GDM1 (cell line): ENCODE measurements at places on chromosomes 2 and 18.

DNA sequence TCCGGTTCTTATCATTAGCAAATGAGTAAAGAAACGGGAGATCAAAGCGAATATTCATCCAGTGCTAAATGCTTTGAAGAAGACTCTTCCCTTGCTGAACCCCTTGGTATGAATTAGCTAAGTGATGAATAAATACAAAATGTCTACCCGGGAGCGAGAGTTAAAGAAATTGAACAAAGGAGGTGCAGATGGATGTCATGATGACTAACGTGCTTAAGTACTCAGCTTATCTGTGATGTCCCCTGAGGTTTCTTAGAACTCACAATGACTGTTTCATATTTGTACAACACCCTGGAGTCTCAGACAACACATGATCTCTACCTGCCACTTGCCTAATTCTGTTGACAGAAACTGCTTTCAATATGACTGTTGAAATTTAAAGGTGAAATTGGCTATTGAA, 148.5 kb downstream of the TMEM200C start:
- no peak for DNase-seq

GRCh38 chr2:235025800-235026536, 74.2 kb downstream of the SH3BP4 start:
- no peak for DNase-seq

GRCh38 chr2:241009601-241010530, 11.4 kb downstream of the SNED1 start:
- DNase-seq = no peak

DNA sequence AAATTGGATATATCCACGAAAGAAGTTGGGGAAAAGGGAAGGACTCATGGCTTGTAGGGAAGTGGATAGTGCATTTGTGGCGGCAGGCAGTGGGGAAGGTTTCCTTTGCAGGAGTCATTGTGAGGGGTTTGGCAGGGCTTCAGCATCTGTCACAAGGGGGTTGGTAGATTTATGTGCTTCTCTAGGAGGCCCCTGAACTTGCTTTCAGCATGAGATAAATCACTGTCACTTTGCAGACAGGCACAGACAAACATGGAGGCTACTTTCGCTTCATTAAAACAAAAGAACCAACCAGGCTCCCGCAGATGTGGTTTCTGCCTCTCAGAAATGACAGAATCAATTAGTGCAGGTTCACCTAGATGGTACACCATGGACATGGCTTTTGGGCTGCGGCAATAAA, 340.7 kb downstream of the TGIF1 start:
- peak; percentile 74 for DNase-seq

DNA sequence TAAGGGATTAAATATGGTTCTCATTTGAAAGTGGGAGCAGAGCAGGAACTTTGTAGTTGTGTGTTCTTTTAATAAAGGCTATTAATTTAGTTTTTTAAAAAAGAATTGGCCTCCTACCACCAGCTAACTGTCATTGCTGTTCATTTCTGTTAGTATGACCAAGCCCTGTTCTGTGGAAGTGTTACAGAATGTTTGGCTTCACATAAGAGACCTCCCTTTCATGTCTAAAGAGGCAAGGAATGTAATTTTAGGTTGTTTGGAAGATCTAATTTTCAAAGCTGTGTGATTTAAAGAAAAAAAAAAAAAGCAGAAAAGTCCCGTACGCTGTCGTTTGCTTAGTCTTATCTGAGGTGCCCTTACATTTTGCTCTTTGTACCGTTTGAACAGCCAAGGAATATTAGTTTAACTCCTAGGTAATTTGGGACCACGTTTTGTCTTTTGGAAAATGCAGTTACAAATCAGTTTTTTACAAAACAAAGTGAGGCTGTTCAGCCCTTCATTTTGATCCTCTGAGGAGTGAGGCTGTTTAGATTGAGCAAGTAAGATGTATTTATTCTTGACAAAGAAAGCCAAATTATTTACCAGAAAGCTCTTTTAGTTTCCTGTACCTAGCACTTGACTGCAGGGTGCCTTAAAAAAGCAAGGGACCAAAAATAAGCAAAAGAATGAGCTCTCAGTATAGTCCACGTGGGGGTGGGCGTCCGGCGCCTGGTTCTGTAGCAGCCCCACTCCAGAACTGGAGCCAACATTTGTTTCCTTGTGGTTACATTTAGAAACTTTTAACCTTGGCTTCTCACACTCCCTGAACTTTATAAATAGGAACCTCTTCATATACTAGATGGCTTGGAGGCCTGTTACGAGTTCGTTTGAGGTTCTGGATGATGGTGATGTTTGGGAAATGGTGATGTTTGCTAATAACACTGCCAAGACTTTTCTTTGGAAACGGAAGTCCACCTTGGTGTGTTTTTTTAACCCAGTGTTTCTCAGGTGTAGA, 136.2 kb downstream of the FMNL2 start:
- no peak for DNase-seq

GRCh38 chr2:133653056-133653455, 84.8 kb upstream of the NCKAP5 start:
- no peak for DNase-seq

- no peak for DNase-seq
Measured at GRCh38 chr2:12776521-12776961, 59.8 kb downstream of the TRIB2 start.

DNA sequence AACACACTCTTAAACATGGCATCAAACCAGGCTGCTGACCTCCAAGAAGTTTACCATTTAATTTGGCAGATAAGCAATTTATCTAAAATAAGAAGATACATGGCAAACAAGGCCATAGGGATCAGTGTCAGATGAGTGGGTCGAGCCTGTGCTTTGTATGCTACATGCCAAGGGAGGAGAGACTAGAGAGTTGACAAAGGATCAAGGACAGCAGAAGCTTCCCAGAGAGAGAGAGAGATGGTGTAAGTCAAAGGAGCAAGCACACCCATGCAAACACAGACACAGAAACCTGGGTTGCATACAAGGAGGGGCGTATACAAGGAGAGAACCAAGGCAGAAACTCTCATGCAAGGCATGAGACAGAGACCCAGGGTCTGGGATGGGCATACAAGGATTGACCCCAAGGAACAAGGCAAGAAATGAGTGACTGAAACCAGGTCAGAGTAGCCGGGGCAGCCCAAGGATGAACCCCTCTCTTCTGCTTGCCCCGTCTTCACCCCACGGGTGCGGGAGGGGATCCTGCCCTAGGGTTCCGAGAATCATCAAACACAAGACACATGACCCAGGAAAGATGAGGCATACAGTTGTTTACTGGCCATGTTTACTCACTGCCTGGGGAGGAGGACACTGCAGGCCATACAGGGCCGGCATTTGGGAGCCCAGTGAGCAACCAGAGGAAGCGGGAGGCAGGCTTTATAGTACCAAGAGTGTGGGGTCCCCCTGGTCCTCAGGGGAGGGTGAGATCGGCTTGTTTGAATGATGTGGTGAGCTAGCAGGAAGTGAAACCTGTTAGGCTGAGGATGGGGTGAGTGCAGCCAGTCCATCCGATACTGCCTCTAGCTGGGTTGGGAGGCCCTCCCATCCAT, 529.2 kb upstream of the ID2 start:
- DNase-seq = no peak

DNA sequence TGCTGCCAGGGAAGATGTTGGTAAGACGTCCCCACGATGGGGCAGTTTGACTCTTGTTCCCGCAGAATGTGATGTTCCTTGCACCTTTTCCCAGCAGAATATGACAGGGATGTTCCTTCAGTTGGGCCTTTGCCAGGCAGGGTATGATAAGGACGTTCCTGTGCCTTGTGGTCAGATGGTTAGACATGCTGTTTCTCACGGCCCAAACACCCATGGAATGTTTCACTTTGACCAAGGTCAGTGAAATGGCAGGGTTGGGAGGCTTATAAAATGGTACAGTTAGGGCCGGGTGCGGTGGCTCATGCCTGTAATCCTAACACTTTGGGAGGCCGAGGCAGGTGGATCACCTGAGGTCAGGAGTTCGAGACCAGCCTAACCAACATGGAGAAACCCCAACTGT, 40.3 kb upstream of the YPEL5 start:
- DNase-seq = no peak

GRCh38 chr2:231521-232185, 32.2 kb downstream of the SH3YL1 start:
- no peak for DNase-seq
